ENCODE measurements at places on chromosomes 11 and 22. TPM values are rescaled to one million over a fixed set of nuclear protein-coding genes. Genes with fewer than 3 reads are reported as not detected.

Gene RASL10A
- total RNA-seq, result not detected

Gene FJX1
- total RNA-seq, result 48.2 TPM

- DNase-seq, result no peak
These were observed 2.6 kb upstream of the ATP5MGL start for GRCh38 chr22:42642806-42643633.

- DNase-seq, result no peak
These were observed 9.1 kb upstream of the ARHGAP8 start for GRCh38 chr22:44743247-44743646.

GRCh38 chr22:49406879-49407587 lies 420.6 kb downstream of the BRD1 start:
- DNase-seq, result no peak

DNA sequence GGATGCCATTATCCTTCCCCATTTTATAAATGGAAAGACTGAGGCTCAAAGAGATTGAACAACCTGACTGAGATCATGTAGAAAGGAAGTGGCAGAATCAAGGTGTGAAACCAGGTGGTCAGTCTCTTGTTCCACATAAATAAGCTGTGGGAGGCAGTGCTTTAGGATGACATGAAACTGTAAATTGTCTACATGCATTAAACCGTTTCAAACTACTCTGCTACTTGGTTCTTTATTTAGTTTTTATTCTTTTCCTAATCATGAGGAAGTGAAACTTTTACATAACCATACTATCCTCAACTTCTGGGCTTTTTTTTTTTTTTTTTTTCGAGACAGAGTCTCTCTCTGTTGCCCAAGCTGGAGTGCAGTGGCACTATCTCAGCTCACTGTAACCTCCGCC lies 34.9 kb downstream of the CADM1 start:
- DNase-seq, result no peak

DNA sequence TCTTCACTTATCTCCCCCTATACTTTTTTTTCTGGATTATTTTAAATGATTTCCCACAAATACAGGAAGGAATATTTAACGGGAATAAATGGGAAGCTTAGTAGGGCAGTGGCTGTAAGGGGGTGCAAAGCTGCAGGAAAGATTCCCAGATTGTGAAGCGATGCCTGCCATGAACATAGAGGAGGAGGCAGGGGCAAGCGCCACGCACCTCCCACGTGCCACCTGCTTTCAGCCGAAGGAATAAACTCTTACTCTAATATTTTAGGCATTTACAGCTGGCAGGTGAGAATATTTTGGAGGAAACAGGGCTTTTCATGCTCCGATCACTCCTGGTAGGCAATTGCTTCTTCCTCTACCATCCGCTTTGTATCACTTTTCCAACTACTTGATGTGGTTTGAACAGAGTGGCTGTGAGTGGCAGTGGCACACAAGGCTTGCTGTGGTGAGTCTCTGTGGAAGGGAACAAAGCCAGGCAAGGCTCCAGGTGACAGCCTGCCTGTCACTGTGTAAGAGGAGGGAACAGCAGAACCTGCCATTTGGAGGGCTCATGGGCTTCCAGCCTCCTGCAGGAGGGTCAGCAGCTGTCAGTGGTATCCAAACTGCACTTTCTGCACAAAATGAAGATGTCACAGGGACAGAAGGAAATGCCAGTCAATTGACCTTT lies 54.5 kb upstream of the PLET1 start:
- no peak for DNase-seq

- no peak for DNase-seq
These were observed 56.6 kb upstream of the DRD2 start for GRCh38 chr11:113531575-113532451.

- no peak for DNase-seq
These were observed 87.1 kb upstream of the OPCML start for GRCh38 chr11:133619397-133619796.

DNA sequence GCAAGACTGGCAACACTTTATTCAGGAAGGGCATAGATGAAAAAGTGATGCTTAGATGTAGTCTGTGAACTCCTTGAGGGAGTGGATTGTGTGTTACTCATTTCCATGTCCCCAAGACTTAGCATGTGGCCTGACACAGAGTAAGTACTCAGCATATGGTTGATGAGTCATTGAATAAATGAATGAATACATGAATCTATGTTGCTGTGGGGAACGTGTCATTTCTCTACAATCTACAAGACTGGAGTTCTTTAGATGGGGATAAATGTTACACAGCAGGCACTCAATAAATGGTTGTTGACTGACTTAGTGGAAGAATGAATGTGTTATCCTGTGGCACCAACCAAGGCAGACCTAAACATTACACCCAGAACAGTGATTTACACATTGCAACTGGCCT lies 17.9 kb downstream of the BPIFC start:
- no peak for DNase-seq

DNA sequence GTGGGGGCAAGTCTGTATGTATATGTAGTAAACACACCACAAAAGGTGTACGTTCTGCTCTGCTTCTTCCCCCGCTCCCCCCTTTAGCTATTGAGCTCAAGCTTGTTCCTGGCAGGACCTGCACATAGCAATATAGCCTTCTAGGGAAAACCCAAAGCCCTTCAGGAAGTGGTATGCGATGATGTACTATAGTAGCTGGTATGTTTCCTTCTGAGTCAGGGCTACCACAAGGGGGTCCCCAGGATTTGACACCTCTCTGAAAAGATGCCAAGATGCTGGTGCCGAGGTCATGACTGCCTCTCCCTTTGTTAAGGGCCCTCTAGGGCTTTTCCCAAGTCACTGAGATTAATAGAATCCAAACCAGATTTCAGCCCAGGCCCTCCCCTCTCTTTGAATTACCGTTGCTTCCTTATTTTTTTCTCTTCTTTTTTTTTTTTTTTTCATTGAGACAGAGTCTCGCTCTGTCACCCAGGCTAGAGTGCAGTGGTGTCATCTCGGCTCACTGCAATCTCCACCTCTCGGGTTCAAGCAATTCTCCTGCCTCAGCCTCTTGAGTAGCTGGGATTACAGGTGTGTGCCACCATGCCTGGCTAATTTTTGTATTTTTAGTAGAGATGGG lies 268.4 kb downstream of the ETS1 start:
- no peak for DNase-seq

Gene FGF3
- not detected for total RNA-seq

DNA sequence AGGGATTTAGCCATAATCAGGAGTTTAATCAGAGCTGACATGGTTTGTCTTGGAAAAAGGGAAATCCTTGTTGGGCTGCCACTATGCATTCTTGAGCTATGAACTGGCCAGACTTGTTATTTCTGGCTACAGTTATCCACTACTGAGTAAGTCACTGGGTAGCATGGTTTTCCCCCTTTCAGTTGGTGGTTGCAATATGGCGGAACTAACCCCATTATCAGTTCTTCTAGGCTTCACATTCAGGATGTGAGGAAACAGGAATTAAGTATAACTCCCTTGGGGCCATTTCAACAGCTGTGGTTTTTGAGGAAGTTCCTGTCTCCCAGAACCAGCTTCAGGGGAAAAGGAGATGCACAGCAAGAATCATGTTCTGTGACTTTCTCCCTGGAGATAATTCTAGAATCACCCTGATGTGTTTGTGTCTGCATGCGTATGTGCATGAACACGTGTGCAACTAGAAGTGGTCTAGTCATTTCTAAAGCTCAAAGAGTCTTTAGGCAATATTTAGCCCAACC lies 103.0 kb upstream of the CD44 start:
- DNase-seq, result peak; percentile 94

DNA sequence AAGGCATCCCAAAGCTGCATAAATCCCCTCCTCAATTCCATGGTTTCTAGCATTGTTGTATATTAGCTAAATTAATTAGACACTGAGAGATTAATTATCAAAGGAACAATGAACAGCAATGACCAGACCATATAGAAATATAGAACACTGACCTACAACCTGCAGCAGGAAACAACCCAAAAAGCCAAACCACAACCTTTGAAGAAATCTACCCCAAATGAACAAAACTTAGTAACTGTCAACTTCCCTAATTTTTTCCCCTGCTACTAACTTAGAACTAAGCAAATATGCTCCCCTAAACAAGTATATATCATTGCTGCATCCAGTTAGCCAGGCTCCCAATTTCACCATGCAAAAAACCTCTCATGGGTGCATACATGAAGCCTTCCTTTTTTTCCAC lies 268.0 kb upstream of the ANO3 start:
- no peak for DNase-seq

- DNase-seq, result peak; percentile 86
These were observed 31.0 kb downstream of the MCM5 start for GRCh38 chr22:35430897-35431322.

GRCh38 chr11:122697636-122698167 lies 42.2 kb downstream of the UBASH3B start:
- peak; percentile 20 for DNase-seq

- DNase-seq, result peak; percentile 27
These were observed 273.3 kb downstream of the BUD13 start for GRCh38 chr11:116499396-116500003.

DNA sequence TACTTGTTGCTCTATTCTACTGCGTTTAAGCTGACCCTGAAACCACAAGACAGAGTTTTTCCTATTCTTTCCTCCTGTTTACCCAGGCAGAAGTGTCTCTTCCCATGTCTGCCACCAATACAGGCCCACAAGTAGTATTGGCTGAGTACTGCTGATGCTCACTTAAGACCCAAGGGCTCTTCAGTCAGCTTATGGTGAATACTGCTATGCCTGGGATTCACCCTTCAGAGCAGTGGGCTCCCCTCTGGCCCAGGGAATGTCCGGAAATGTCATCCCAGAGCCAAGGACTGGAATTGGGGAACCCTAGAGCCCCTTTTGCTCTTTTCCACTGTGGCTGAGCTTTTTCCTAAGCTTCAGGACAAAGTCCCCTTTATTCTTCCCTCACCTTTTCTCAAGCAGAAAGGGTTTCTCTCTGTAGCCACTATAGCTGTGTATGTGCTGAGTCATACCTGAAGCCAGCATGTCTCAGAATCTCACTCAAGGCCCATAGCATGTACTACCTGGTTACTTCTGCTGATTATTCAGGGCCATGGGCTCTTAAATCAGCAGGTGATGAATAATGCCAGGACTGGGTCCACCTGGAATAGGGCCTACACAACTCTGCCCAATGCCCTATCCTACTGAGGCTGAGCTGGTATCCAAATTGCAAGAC lies 745.8 kb upstream of the ANO5 start:
- no peak for DNase-seq

- DNase-seq, result no peak
These were observed 21.3 kb downstream of the SIK2 start for GRCh38 chr11:111623527-111624030.

DNA sequence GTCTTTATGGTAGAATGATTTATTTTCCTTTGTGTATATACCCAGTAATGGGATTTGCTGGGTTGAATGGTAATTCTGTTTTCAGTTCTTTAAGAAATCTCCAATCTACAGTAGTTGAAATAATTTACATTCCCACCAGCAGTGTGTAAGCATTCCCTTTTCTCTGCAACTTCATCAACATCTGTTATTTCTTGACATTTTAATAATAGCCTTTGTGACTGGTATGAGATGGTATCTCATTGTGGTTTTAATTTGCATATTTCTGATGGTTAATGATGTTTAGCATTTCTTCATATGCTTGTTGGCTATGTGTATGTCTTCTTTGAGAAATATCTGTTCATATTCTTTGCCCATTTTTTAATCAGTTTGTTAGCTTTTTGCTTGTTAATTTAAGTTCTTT lies 901.2 kb downstream of the METTL15 start:
- peak; percentile 29 for DNase-seq

DNA sequence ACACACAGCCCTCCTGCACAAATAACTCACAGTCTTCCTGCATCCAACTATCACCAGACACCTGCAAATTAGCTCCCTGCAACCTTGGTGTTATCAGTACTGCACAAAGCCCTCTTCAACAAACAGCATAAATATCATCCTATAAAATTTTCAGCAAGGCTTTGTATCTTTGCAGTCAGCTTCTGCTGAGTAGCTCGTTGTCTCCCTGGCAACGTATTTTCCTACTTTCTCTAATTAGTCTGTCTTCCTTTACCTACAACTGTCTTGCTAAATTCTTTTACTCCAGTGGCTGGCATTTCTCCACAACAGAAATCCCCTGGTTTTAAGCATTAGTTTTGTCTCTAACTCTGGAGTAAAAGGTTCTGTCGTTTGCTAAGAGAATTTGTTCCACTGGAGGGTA lies 3.9 kb downstream of the OR8D4 start:
- DNase-seq, result no peak

DNA sequence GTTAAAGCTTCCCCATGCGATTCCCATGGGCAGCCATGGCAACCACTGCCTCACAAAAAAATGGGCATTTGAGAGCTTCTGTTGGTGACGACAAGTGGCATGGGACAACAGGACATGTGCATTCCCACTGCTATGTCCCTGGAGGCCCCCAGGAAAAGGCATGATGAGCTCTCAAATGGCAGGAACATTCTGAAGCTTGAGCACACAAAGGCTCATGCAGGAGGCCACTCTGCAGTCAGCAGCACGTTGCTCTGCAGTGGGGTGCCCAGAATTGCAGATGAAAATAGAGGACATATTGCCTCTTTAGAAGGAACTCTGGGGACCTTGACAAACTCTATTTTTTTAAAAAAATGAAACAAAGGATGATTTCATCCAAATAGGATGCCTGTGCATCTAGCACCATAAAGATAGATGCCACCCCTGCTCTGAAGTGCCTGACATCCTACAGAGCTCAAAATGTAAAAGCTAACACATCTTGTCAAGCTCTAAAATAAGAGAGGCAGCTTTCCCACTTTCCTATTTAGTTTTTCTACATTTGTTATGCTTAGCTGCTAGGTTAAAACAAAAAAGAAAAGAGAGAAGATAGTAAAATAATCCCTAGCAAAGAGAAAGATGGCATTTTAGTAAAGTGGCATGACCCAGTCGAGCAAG lies 277.6 kb upstream of the ZC3H12C start:
- no peak for DNase-seq

- DNase-seq, result no peak
These were observed 61.4 kb upstream of the OLFML1 start for GRCh38 chr11:7423946-7424345.

DNA sequence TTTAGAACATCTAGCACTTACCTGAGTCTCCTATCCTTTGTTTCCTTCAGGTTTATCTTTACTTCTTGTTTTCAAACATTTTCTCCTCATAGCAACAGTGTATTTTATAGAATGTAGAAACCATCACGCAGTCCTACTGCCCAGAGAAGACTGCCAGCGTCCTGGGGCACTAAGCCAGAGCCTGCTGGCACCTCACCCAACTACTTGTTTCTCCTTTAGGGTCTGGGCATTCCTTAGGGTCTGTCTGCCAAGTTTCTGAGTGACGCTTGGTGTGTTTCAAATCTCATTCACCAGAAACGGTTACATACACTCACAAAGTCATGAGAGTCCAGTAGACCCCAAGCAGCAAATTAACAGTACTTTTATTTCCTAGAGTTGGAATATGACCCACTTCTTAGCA lies 49.6 kb upstream of the SLC25A1 start:
- no peak for DNase-seq

Gene OR51B4
- total RNA-seq, result not detected

GRCh38 chr11:94597896-94598295 lies 30.7 kb downstream of the PIWIL4 start:
- no peak for DNase-seq
